ENCODE measurements at places on chromosomes 5 and 9.

DNA sequence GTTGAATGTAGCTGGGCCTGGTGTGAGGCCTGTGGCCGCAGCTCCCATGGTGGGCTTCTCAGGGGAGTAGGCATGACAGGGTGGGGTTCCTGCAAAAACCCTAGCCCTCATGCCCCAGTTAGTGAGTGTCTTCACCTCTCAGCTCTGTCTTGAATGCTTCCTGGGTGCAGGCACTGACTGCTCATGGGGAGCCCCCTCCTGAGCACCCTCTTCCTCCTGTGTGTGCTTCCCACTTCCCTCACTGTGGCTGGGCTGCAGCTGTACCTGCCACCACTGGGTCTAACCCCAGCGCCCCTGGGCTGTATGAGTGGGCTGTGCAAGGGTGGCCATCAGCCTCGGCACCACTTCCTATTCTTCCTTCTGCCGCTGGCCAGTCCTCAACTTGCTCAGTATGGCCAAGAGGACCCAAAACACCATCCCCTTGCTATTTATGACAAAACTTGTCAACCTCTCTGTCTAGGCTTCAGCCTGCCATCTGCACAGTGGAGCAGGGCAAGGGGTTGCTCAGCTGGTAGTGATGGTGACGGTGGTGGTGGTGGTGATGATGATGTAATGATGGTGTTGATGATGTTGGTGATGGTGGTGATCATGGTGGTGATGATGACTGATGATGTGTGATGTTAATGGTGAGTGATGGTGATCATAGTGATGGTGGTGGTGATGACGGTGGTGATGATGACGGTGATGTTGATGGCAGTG, 67.5 kb downstream of the RXRA start:
- DNase-seq: no peak

DNA sequence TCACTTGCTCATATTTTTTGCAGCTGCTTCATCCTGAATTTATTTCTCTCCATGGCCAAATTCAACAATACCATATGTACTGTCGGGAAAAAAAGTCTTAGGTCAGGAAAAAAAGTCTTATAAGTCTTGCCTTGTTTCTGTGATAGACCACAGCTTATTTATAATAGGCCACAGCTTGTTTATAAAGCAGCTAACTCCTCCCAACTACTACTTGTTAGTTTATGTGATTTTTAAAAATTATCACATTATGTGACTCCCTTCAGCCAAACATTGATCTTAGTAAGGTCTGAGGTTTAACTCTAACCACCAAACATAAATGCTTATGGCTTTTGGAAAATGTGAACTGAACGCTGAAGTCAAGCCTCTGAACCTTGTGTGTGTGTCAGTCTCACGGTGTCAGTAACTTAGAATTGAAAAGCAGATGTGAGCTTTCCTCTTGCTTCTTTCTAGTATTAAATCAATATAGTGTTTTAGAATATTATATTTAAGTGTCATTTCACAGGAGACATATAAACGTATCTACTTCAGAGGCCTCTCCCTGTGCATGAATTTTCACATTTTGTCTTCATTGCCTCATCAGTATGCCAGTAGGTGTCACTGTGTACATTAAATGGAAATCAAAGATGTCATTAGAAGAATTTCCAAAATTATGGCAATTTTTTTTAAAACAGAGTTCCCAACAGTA, 51.3 kb downstream of the SNX24 start:
- peak; percentile 18 for DNase-seq

DNA sequence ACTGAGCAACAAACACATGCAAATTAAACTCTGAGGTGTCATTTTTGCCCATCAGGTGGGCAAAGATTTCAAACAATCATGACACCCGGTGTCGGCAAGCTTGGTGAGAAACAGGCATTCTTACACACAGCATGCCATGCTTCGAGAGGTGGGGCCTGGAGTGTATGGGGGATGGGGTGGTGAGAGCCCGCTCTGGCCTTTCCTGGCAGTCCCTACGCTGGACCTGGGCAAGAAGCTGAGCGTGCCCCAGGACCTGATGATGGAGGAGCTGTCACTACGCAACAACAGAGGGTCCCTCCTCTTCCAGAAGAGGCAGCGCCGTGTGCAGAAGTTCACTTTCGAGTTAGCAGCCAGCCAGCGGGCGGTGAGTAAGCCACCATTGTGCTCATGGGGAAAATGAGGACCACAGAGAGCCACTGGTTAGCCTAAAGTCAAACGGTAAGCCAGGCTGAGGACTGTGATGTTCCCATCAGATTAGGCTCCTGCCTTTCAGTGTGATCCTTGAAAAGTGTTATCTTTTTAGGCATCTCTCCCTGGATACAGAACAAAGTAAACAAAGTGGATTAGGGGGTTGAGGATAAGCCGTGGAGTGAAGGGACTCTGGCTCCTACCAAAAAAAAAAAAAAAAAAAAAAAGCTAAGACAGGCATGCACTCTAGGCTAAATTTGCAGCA, 9.4 kb downstream of the MYOZ3 start:
- DNase-seq: no peak

GRCh38 chr5:122874179-122874875, 28.9 kb downstream of the SNX24 start:
- DNase-seq: no peak

DNA sequence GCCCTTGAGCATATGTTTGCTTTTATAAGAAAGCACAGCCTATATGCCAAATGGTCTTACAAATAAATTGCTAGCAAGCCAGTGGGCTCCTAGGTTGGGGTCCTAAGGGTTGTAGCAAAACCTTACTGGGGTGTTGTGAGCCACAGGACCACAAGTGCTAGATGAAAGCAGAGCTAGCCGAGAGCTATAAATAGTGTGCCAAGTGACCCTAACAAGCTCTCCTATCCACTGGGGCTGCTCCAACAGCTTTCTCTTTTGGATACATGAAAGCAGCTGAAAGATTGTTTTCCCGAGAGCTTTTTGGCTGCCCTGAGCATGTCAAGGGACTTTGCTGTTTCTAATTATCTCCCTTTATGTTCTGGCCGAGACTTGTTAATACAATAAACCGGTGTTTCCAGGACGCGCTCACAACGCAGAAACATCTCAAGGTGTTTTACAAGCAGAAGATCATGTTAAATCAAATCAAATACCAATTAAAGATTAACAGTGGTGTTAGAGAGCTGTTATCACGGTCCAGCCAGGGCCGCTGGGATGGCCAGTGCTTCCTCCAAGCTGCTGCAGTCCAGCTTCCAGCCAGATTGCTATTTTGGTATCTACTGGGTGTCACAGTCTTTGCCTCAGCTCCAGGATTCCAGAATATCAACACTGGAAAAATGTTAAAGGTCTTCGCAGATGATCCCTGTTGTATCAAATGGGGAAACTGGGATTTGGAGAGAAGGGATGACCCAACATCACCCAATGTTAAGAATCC, 351.0 kb downstream of the ASTN2 start:
- no peak for DNase-seq

GRCh38 chr5:157502143-157502647, 42.2 kb downstream of the NIPAL4 start:
- DNase-seq: peak; percentile 36

DNA sequence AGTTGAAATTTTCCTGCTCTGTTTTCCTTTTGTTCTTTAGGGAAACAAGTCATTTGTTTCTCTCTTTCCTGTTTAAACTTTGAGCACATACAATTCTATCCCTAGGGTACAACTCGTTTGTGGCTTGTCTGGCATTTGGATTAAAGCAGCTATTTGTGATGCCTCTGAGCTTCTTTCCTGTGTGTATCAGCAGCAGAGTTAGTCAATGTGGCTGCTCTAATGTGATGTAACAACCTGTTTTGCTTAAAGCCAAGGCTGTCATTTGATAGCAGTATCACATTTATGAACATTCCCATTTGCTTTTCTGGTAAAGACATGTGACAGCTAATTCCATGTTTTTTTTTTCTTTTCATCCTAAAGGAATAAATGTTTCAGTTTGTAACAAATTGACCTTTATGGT, 314.3 kb upstream of the CHD1 start:
- no peak for DNase-seq

- DNase-seq: peak; percentile 84
Observed at GRCh38 chr9:108186642-108187395, 669.0 kb downstream of the ACTL7B start.

GRCh38 chr5:115553082-115553481, 8.5 kb upstream of the FEM1C start:
- no peak for DNase-seq

DNA sequence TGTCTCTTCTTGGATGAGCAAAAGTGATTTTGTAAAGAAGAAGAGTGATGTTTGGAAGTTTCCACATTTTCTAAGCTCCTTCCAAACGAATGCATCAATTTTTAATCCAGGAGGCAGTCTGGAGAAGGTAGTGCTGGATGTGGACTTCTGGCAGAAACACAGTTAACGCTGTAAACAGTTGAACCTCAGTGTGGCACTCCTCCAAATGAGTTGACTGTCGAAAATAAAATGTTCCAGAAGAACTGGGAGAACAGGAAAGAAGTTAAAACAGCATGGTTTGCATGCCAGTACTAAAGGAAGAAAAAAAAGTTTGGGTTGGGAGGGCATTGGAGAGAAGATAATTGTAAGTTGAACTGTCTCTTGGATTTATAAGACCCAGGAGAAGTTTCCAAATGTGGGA, 6.5 kb downstream of the ZNF462 start:
- DNase-seq: peak; percentile 55

DNA sequence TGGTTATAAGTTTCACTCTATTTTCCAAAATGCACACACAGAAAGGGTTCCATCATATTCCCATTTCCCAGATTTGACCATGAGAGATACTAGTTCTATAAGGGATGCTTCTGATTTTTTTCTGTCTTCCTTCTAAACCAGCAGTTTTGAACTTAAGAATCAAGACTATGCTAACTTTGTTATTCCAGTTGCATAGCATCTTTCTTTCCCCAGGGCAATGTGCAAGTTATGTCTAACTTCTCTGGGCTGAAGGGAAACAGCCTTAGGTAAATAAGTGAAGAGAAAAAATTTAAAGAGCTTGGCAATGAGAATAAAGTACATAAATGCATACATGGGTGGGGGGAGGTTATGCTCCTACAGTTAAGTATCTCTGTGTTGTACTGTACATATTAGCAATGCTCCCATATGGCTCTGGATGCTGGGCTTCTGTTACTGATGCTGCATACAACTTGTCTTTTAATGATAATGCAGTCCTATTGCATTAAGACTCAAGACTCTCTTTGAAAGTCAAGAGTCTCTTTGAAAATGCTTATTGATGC, 125.8 kb upstream of the SLC12A2 start:
- no peak for DNase-seq

DNA sequence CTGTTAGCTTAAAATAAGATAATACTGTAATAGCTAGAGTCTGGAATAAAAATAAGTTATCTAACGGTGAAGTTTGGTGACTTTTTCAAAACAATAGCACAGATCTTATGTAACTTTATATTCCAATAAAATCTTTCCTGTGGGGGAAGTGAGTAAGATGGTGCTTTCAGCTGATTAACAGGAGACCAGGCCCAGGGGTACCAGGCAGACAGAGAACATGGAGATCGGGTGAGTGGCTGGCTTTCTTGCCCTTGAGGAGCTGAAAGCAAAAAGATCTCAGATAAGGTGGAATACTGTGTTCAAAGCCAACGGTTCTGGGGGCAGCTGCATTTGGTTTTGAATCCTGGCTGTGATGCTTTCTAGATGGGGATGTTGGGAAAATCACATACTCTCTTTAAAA, 61.3 kb downstream of the MAT2B start:
- no peak for DNase-seq

DNA sequence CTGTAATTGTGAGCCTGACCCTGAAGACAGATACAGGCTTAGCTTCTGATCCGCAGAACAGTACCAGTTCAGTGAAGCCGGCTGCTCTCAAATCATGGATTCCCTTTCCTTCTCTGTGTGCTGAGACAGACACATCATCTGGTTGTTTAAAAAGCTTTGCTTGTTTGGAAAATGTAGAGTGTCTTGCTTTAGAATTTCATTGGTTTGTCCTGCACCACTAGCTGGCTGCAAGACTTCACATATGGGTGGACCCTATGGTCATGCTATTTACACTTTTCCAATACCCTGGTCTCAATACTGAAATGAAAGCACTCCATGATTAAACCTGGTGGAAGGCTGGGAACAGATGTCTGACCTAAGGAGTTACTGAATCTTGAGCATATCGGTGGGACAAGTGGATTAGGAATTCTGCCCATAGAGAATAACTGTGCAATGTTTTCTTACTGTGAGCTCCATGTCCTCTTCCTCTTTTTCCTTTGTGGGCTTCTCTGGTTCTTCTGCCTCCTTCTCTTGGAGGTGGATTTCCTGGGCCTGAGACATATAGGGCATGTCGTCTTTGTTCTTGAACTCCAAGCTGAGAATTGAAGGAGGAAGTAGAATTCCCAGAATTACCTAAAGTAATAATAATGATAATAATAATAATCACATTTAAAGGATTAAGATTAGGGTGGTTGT, 201.1 kb upstream of the KLF9 start:
- DNase-seq: no peak

DNA sequence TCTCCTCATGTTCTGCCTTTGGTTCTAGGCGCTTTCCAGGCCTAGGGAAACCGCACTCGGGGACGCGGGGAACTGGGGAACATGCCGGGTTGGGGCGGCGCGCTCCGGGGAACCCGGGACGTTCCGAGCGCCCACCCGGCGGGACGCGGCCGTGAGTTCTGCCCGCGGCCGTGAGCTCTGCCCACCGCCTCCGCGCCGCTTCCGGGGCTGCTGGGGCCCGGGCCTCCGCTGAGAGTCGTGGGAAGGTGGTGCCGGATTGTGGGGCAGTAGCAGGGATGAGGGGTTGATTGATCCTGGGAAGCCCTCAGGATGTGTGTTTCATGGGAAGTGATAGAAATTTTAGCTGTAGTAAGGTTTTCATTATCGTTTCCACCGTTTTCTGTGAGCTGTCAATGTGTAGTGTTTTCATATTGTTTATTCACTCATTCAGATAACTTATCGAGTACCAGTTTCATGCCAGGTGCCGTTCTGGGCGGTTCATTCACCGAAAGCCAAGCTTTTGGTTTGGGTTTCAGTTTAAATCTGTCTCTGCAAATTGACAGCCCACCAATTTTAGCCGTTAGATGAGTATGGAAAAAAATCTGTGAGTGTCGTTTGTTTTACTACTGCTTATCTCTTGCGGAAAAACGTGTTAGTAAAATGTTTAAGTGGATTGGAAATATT, 657 bp downstream of the MTRR start:
- DNase-seq: no peak

- DNase-seq: no peak
Observed at GRCh38 chr9:17653947-17654465, 75.1 kb downstream of the SH3GL2 start.

DNA sequence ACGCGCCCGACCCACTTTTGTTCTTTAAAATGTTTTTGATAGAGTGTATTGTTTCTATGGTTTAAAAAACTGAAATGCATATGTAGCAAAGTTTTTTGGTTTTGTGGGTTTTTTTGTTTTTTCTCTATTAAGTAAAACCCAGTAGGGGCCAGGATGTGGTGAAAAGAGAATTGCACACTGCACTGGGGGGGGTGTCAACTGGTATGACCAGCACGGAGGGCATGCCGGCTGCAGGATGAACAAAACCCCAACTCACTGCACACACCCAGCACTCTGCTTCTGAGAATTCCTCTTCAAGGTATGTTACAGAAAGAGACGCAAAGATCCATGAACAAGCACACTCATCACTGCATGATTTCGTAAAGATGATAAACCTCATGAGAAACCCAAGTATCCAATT, 75.0 kb downstream of the STK10 start:
- peak; percentile 61 for DNase-seq

GRCh38 chr5:82277987-82278710, at the start of gene RPS23:
TSS of gene RPS23 (minus strand) at chr5:82278354. CDS start at chr5:82278323, 31 bp downstream.
- peak; percentile 83 for DNase-seq

- no peak for DNase-seq
Observed at GRCh38 chr5:137438932-137439331, 60.2 kb downstream of the SPOCK1 start.
